Activated CD8-positive, alpha-beta memory T cell treated with anti-CD3 and anti-CD28 coated beads for 48 hours (primary cell): ENCODE measurements at places on chromosomes 3 and 15.

DNA sequence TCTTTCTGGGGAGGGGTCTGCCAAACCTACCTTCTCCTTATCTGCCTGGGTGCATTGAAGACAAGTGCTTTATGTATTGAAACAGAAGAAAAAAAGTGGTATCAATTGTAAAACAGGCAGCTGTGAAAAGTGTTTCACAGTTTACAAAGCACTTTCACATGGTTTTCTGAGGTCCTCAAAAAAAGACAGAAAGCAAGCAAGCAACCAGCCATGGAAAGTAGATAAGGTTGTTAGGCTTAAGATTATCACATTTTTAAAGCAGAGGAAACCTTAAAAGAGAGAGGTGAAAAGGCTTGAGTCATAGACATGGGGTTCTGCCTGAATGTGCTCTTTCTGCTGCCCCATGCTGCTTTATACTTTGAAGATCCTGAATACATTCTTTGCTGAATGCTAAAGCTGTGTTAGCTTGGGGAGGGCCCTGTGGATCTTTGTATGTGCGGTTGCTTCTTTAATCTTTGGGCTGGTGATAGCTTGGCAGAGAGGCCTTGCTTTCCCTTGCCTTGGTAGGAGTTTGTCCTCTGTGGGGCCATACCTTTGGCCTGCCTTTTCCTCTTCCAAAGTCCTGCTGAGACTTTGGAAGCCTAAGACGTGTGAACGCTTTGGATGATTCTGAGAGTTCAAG is 2.6 kb downstream of the SMAD3 start:
- no peak for DNase-seq

- no peak for DNase-seq
Observed at GRCh38 chr3:194647747-194648146, 14.5 kb upstream of the TMEM44 start.

GRCh38 chr3:51340989-51341636 is 44.0 kb upstream of the MANF start:
- DNase-seq: no peak

GRCh38 chr3:171465763-171466162 is 5.6 kb upstream of the TNIK start:
- DNase-seq: no peak

DNA sequence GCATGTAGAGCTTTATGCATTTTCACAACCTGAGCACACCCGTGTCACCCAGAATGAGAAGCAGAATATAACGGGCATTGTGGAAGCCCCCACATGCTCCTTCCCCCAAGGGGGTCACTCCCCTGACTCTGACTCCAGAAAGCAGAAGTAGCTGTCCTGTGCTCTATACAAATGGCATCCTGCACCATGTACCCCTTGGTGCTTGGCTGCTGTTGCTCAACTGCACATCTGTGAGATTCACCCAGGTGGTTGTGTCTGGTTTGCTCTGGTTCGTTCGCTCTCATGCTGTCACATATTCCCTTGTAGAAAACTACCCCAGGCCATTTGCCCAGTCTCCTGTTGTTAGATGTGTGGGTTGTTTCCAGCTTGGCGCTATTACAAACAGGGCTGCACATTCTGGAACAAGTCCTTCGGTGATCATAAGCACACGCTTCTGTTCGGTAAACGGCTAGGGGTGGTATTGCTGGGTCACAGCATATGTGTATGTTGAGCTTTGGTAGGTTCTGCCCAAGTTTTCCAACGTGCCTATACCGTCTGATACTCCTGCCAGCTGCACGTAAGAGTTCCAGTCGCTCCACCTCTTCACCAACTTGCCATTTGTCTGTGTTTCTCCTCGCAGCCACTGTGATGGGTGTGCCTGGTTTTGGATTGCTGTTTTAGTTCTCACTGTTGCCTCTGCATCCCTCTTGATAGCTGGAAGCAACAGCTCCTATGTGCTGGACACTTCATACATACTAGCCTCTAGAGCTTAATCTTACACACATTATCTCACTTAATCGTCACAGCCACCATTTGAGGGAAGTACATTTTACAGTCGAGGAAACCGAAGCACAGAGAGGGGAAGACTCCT is 65.4 kb upstream of the SLC6A6 start:
- no peak for DNase-seq

DNA sequence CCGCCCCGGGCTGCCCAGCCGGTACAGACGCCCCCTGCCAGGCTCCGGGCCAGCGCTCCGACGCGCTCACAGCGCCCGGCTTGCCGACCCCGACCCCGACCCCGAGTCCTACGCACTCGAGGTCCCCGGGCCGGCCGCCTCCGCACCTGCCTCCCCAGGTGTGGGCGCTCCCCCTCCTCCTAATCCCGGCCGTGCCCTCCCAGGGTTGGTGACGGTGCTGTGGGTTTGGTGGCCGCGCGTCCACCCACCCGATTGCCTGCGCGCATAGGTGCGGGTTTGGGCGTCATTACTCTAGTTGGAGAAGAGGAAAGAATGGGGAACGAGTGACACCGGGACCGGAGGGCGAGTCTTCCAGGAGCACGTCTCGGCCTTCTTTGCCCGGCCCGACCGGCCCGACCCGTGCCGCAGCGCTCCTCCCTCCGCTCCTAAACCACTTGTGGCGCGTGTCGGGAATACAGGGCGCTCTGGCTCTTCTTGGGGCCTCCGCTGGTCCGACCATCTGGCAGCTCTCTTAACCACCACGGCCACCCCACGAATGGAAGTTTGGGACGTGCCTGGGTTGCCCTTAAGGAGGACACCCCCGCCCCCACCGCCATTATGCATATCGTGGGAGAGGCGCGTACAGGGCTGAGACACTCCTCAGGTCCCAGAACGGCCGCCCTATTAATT is 810 bp upstream of the THRB start:
- DNase-seq: no peak

- no peak for DNase-seq
Observed at GRCh38 chr15:74174219-74174957, 878 bp downstream of the ISLR start.

DNA sequence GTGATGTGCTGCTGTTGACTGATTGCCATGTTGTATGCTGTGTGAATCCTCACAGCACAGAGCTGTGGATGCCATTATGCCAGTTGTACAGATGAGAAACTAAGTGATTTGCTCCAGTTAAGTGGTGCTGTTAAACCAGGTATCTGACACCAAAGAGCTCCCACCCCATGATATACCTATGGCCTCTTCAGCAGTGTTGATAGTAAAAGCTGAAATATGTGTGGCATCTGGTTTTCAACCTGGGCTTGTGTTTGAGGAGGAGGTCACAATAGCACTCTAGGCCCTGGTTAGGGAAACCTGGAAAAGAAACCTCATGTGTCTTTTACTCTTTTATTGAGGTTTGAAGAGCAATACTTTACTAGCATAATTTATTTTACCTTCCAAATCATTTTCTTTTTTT is 21.4 kb downstream of the RAD54L2 start:
- no peak for DNase-seq

- DNase-seq: no peak
Observed at GRCh38 chr3:108283989-108284388, 12.4 kb upstream of the HHLA2 start.

GRCh38 chr3:153257673-153258351 is 95.8 kb downstream of the RAP2B start:
- no peak for DNase-seq

- DNase-seq: no peak
Observed at GRCh38 chr3:13746385-13746784, 133.5 kb downstream of the WNT7A start.

DNA sequence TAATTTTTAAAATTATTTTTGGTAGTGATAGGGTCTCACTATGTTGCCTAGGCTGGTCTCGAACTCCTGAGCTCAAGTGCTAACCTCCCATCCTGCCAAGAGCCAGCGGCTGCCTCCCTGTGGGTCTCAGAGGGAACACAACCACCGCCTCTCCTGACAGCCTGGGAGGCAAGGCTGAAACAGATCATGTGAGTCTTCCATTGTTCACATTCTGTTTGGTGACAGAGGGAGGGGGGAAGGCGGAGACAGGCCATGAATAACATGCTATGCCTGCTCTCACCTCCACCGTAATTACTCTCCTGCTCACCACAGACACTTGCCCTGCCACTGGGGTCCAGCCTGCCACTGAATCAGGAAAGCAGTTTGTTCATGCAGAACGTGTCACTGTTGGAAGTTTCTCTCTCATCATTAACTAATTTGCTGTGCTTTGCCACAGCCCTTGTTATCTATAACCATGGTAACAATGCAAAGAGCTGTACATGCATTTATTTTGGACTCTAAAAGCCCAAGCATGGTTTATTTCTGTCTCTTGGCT is 78.4 kb upstream of the RASGRF1 start:
- DNase-seq: no peak

DNA sequence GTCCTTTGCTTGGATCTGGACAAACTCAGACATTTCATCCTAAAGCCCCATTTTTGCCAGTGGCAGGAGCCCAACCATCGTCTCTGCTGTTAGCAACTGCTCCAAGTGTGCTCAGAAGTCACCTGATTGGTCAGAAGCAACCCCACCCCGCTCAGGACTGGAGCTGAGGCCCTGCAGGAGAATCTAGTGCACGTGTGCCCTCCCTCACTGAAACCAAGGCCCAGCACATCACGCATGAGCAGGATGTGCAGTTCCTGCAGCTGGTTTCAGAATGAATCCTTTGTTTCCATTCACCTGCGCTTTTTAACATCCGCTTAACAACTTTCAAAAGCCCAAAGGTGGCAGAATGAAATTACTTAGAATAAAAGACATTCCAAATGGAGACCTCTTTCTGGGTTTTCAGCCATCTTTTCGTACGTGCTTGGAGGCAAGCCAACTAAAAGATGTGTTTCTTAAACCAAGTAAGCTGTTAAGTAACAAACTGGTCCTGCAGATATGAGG is 81.2 kb downstream of the SRGAP3 start:
- no peak for DNase-seq

GRCh38 chr15:36831904-36832287 is 252.5 kb downstream of the CDIN1 start:
- DNase-seq: no peak

GRCh38 chr3:117919621-117920020 is 1115.0 kb downstream of the IGSF11 start:
- DNase-seq: no peak

DNA sequence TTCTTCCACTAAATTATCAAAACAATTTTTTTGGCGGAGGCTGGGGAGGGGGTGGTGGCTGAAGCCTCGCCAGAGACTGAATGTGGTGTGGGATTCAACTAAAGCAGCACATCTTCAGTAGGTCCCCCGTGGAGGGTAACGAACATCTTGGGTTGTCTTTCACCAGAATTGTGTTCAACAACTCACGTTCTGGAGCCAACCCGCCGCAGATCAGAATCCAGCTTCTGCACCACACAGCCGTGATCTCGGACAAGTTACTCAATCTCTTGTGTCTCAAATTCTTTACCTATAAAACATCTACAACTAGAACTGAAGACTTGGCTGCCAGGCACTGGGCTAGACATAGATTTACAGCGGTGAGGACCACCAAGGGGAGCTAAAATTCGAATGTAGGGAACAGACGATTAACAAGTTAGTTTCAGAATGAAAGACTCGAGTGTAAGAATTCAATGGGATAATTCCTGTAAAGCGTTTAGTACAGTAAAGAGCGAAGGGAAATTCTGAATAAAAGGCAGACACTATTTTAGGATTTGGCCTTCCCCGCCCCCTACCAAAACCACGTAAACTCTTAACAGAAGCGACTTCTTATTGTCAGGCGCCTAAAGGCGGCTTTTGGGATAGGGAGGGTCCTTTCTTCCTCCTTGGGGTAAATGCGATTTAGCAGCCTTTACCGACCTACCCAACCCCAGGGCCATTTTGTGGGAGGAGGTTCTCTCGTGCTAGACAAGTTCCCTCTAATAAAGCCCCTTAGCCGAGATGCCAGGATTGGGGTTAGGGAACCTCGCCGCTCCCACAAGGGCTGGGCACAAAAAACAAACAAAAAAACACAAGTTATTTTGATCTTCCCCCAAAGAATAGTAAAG is 697 bp upstream of the RAB5A start:
- DNase-seq: no peak

GRCh38 chr3:79820089-79820488 is 52.3 kb upstream of the ROBO1 start:
- no peak for DNase-seq

DNA sequence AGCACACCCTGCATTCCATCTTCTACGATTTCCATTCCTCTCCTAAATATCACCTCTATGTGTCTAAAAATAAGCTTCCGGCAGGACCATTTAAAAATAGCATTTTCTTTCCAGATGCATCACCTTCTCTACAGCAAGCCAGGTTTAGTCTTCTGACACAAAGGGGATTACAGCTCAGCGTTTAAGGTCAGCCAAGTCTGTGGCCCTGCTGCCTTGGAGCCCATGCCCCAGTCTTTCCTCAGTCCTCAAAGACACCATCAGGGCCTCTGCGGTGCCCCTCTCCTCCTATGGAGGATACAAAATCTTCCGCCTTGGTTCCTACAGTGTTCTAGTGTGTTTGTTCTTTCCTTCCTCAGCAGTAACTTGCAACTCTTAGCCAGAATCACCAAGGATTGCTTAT is 3.8 kb downstream of the SELENOS start:
- no peak for DNase-seq
